ENCODE measurements at places on chromosomes 3 and 15. TPM values are rescaled to one million over a fixed set of nuclear protein-coding genes. Genes with fewer than 3 reads are reported as not detected.

DNA sequence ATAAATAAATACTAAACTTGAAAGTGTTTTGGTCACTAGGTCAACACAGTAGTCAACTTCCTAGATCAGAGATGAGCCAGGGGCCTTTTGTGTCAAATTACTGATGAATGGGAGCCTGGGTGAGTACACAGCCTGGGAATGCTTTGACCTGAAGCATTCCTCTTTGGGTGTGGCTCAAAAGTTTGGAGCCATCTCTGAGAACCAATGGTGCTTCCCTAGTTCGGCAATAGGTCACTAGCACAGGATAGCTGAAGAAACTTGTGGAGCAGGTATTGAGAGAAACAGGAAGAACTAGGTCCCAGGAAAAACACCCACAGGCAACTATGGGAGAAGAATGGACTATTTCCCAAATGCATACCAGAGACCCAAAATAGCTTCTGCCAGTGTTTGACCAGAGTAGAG lies 56.6 kb upstream of the PLXND1 start:
- H3K4me1 ChIP-seq, result peaks cover 50% of the 10 kb centered on the region
- no peaks in the 10 kb centered on the region for H3K27me3 ChIP-seq
- H3K4me3 ChIP-seq, result peak overlapping the region; percentile 34
- peak overlapping the region; percentile 73 for H3K27ac ChIP-seq
- peak; percentile 12 for DNase-seq
- peaks cover 7% of the 10 kb centered on the region for H3K36me3 ChIP-seq

The LRRC49 gene
- 7.6 TPM for total RNA-seq

DNA sequence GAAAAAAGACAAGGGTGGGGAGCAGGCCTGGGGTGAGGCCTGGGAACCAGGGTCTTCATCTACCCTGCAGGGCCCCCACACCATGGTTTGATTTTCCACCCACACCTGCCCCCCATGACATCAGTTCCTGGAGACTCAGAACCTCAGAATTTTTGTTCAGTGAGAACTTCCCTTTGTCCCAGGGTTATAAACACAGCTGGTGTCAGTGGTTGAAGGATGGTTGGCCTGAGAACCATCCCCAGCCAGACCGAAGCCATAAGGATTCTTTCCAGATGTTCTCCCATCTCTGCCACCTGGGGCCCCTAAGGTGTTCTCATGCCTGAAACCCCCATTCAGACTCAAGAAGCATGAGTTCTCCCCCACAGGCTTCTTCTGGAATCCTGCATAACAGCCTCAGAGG lies 16.6 kb downstream of the CCDC33 start:
- no peak overlapping the region for H3K27ac ChIP-seq
- DNase-seq, result no peak
- no peaks in the 10 kb centered on the region for H3K36me3 ChIP-seq
- no peak overlapping the region for H3K4me3 ChIP-seq
- peaks cover 38% of the 10 kb centered on the region for H3K27me3 ChIP-seq

The CACNA1D gene
- 0.09 TPM for total RNA-seq

DNA sequence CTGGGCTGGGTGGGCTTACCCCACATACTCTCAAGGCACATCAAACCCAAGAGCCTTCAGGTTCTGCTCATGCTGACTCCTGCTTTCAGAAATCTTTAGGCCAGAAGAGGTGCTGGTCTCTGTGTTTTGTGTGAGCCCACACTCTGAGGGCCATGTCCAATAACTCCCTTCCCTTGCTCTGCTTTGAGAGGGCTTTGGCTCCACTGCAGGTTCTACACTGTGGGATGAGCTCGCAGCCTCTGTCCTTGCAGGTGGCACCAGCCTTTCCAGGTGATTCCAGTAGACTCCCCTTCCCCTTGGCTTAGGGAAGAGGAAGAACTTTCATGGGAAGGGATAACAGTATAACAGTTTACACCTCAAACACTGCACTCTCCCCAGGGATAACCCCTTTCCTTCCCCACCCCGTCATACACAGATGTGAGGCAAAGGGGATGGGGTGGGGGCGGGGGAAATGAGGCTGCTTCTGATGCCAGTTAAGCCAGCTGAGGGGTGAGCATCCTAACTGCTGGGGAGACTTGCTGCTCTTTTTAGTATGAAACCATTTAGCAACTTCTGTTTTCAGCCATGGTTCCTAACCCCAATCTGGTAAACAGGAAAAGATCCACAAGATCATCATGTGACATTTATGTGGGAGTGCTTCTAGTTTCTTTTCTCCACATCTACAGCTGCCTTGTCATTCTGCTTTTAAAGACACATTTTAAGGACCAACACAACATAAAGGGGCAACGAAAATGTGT lies 262.4 kb downstream of the SLC9A9 start:
- H3K27me3 ChIP-seq, result no peaks in the 10 kb centered on the region
- no peak overlapping the region for H3K4me3 ChIP-seq
- no peak overlapping the region for H3K27ac ChIP-seq
- H3K36me3 ChIP-seq, result no peaks in the 10 kb centered on the region

GRCh38 chr3:71086777-71087142 lies 496.8 kb downstream of the FOXP1 start:
- no peak overlapping the region for H3K4me3 ChIP-seq
- no peaks in the 10 kb centered on the region for H3K27me3 ChIP-seq
- no peak overlapping the region for H3K27ac ChIP-seq
- no peak for DNase-seq
- H3K4me1 ChIP-seq, result peaks cover 50% of the 10 kb centered on the region

The PIERCE2 gene
- total RNA-seq, result 1.1 TPM

DNA sequence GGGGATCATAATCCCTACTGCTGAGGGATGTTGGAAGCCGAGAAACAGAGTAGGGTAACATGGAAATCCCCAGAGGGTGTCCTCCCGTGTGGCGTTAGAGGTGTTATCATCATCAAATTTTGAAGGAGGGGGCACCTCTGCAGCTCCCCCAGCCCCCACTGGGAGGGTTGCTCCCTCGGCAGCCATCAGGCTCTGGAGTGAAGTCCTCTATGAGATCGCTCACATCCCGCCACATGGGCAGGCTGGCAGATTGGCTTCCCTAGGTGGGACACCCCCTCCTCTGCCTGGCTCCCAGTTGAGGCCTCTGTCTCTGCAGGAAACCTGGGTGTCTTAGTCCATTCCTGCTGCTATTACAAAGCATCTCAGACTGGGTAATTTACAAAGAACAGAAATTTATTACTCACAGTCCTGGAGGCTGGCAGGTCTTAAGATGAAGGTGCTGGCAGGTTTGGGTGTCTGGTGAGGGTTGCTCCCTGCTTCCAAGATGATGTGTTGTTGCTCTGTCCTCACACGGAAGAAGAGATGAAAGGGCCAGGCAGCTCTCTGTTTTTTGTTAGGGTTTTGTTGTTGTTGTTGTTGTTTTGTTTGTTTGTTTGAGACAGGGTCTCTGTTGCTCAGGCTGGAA lies 120.5 kb downstream of the NUP210 start:
- H3K36me3 ChIP-seq, result no peaks in the 10 kb centered on the region
- peaks cover 21% of the 10 kb centered on the region for H3K27me3 ChIP-seq
- H3K4me3 ChIP-seq, result no peak overlapping the region
- H3K27ac ChIP-seq, result no peak overlapping the region
- peaks cover 15% of the 10 kb centered on the region for H3K4me1 ChIP-seq
- DNase-seq, result no peak
